ENCODE measurements at places on chromosomes 4 and X.

GRCh38 chrX:134821370-134821769 is 163.1 kb upstream of the PLAC1 start:
- no peak for DNase-seq

GRCh38 chrX:69161371-69161770 is 3.9 kb downstream of the PJA1 start:
- no peak for DNase-seq

- no peak for DNase-seq
Observed at GRCh38 chr4:56786955-56787354, 34.5 kb downstream of the SPINK2 start.

DNA sequence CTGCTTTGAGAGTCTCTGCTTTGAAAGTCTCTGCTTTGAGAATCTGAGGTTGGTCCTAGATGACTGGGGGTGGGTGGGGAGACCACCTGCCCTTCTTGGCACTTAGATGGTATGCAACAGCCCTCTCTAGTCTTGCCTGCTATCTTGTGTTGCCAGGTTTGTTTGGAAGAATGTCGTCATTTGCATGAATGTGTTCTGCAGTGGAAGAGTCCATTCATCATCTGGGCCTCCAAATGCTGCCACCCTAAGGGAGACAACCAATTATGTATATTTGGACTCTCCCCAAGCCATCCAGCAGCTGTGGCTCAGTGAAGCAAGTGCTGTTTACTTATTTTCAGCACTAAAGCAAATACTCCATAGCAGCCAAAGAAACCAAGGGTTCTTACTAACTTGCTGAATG is 44.6 kb upstream of the TRPC5OS start:
- no peak for DNase-seq

GRCh38 chr4:38860788-38861424 is 4.3 kb upstream of the TLR6 start:
- no peak for DNase-seq
